ENCODE measurements at places on chromosomes 6 and 20. TPM values are rescaled to one million over a fixed set of nuclear protein-coding genes. Genes with fewer than 3 reads are reported as not detected.

- no peaks in the 10 kb centered on the region for H3K27me3 ChIP-seq
- H3K36me3 ChIP-seq, result peaks cover 18% of the 10 kb centered on the region
- H3K27ac ChIP-seq, result peak overlapping the region; percentile 98
- peaks cover 29% of the 10 kb centered on the region for H3K4me1 ChIP-seq
Observed at GRCh38 chr20:49811825-49812506, 662 bp upstream of the SLC9A8 start.

DNA sequence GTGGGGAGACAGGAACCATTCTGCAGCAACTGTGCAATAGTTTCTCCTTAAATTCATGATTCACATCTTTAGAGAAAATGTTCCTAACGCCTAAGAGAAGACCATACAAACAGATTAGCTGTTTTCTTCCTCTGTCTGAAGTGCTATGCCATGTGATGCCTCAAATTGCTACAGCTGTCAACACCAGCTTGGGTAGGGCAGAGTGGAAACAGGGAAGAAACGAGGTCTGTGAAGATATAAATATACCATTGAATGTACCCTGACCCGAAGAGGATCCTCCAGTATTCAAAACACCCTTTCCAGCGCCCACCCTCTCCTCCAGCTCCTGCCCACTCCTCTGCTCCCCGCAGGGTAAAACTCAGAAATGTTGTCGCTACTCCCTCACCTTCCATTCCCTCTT is 40.3 kb upstream of the PRND start:
- H3K27ac ChIP-seq, result no peak overlapping the region
- no peaks in the 10 kb centered on the region for H3K36me3 ChIP-seq
- H3K4me3 ChIP-seq, result no peak overlapping the region

DNA sequence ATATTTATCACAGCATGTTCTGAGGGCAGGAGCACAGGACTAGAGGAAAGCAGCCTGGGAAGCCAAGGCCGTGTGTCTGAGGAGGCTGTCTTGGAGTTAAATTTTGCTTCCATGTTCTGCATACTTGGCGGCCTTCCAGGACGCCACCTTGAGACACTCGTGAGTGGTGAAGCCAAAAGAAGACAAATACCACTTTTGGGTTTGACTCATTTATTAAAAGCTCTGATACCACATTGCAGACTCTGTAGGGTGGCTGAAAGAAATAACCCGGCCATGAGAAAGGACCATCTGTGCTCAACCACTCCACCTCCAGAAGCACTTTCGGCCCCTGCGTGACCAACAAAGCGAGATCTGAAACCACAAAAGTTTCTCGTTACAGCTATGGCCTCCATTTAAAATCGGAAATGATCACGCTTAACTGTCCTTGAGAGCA is 120.0 kb downstream of the TMEM242 start:
- H3K27me3 ChIP-seq, result no peaks in the 10 kb centered on the region
- peaks cover 10% of the 10 kb centered on the region for H3K4me1 ChIP-seq
- H3K4me3 ChIP-seq, result no peak overlapping the region
- DNase-seq, result no peak
- no peaks in the 10 kb centered on the region for H3K36me3 ChIP-seq

DNA sequence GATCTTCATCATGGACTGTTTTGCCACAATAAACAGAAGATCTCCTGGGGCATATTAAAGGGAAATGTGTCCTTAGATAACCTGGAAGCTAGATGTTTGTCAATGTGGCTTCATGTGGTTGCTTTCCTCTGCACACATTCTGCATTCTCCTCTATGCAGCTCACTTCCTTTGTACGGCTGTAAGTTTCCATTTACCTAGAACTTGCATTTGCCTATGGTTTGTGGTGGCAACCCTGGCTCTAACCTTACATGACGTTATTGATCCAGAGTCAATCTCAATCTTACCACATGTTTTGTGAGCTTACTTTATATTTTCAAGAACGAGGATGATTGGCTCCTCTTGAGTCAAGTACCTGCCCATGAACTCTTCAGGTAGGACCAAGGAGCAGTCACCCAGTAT is 863.1 kb downstream of the MAFB start:
- H3K4me3 ChIP-seq, result no peak overlapping the region
- no peaks in the 10 kb centered on the region for H3K27me3 ChIP-seq
- no peak overlapping the region for H3K27ac ChIP-seq
- H3K4me1 ChIP-seq, result peaks cover 8% of the 10 kb centered on the region

GRCh38 chr6:54266400-54266923 is 41.8 kb upstream of the TINAG start:
- peaks cover 13% of the 10 kb centered on the region for H3K4me1 ChIP-seq
- peaks cover 22% of the 10 kb centered on the region for H3K36me3 ChIP-seq
- H3K27me3 ChIP-seq, result no peaks in the 10 kb centered on the region
- no peak overlapping the region for H3K27ac ChIP-seq
- DNase-seq, result no peak

DNA sequence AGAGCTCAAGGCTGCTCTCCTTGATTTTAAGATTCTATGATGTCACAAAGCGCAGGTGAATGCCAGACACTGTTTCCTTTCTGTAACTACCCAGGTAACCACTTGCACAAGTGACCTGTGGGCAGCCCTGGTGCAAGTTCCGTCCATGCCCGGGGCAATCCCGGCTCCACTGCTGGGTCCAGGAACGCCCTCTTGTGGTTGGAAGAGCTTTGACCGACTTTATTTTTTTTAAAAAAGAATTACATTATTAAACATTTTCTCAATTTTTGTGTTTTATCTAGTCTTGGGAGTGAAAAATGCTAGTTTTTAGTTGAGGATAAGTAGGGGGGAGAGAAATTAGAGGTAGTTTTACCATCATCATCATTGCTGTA is 695.2 kb downstream of the QKI start:
- no peaks in the 10 kb centered on the region for H3K36me3 ChIP-seq
- peak; percentile 63 for DNase-seq
- no peaks in the 10 kb centered on the region for H3K27me3 ChIP-seq
- peak overlapping the region; percentile 99 for H3K27ac ChIP-seq

- no peaks in the 10 kb centered on the region for H3K36me3 ChIP-seq
- no peak for DNase-seq
- H3K4me1 ChIP-seq, result no peaks in the 10 kb centered on the region
- H3K27me3 ChIP-seq, result no peaks in the 10 kb centered on the region
- H3K27ac ChIP-seq, result no peak overlapping the region
Observed at GRCh38 chr20:57772349-57772964, 62.6 kb upstream of the PMEPA1 start.

Gene TNNC2
- 1,390 TPM for total RNA-seq

Gene ASIP
- not detected for total RNA-seq
